ENCODE measurements at places on chromosomes 2 and 18. TPM values are rescaled to one million over a fixed set of nuclear protein-coding genes. Genes with fewer than 3 reads are reported as not detected.

- H3K36me3 ChIP-seq, result no peaks in the 10 kb centered on the region
- no peak overlapping the region for H3K27ac ChIP-seq
- no peak for DNase-seq
- no peaks in the 10 kb centered on the region for H3K27me3 ChIP-seq
- no peak overlapping the region for H3K4me3 ChIP-seq
Observed at GRCh38 chr2:36562240-36562639, 35.7 kb downstream of the FEZ2 start.

GRCh38 chr2:69628325-69629021 lies 15.1 kb downstream of the AAK1 start:
- peak overlapping the region; percentile 1 for H3K27ac ChIP-seq
- peaks cover 75% of the 10 kb centered on the region for H3K4me1 ChIP-seq
- H3K36me3 ChIP-seq, result no peaks in the 10 kb centered on the region
- H3K4me3 ChIP-seq, result peak overlapping the region; percentile 9
- no peak for DNase-seq
- no peaks in the 10 kb centered on the region for H3K27me3 ChIP-seq

DNA sequence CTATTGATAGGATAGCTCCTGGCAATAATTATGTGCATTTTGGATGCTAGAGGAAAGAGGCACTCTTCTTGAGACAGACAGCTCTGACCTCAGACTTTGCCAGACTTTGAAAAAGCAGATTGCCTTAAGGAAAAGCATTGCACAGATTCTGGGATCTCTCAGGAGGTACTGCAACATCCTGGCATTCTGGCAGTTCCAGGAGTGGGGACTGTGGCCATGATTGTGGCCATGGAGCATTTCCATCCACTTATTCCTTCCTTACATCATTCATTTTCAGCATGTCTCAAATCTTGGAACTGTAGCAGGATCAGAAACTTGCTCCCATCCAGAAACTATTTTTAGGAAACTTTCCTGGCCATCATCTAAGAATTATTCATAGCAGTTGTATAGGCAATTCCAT lies 144.9 kb upstream of the FOSL2 start:
- DNase-seq, result no peak
- no peak overlapping the region for H3K27ac ChIP-seq
- peaks cover 16% of the 10 kb centered on the region for H3K4me1 ChIP-seq
- no peak overlapping the region for H3K4me3 ChIP-seq
- no peaks in the 10 kb centered on the region for H3K36me3 ChIP-seq

- no peak overlapping the region for H3K27ac ChIP-seq
- no peaks in the 10 kb centered on the region for H3K4me1 ChIP-seq
- no peaks in the 10 kb centered on the region for H3K36me3 ChIP-seq
- no peaks in the 10 kb centered on the region for H3K27me3 ChIP-seq
- no peak for DNase-seq
Observed at GRCh38 chr2:102848366-102848839, 86.6 kb downstream of the TMEM182 start.

The SPATA3 gene
- total RNA-seq, result 0.24 TPM

The GLB1L gene
- 2.6 TPM for total RNA-seq

Measured in CD8-positive, alpha-beta memory T cell (primary cell).